Stimulated activated CD8-positive, alpha-beta memory T cell treated with anti-CD3 and anti-CD28 coated beads, Interleukin-2, amount 100 ng/mL, for 48 hours (primary cell): ENCODE measurements at places on chromosomes 1 and 21.

- DNase-seq = no peak
Measured at GRCh38 chr1:109192433-109192832, 21.3 kb upstream of the SARS1 start.

DNA sequence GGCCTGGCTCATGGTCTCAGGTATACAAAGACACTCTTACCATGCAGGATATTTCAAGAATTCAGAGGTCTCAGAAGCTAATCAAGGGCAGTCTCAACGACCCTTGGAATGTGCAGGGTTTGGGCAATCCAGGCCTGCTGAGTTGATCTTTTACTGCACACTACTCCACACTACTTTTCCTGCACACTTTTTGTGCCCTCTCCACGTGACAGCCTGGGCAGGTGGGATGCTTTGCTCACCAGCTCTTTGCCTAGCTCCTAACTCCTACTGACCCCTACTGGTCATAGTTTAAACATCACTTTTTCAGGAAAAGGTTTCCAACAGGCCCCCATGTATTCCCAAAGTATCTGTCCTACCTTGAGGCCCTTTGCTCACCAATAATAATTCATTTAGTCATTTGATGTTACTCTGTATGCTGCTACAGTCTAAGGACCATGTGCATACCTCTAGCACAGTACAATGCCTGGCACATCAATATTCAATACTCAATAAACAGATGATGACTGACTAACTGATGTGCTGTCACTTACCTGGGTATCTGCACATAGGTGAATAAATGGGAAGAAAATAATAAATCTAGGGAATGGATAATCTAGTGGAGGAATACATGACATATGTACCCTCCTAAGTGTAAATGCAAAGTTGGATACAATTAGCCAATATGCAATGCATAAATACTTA, 9.6 kb downstream of the DUSP23 start:
- no peak for DNase-seq

GRCh38 chr1:202233171-202233570, 39.6 kb downstream of the LGR6 start:
- no peak for DNase-seq

- DNase-seq = no peak
Measured at GRCh38 chr1:31029026-31029425, 36.5 kb downstream of the PUM1 start.

GRCh38 chr1:15028616-15029015, 124.9 kb upstream of the TMEM51 start:
- DNase-seq = no peak

GRCh38 chr21:42390696-42391095, 5.2 kb downstream of the TMPRSS3 start:
- no peak for DNase-seq
